ENCODE measurements at places on chromosomes 7 and 10.

DNA sequence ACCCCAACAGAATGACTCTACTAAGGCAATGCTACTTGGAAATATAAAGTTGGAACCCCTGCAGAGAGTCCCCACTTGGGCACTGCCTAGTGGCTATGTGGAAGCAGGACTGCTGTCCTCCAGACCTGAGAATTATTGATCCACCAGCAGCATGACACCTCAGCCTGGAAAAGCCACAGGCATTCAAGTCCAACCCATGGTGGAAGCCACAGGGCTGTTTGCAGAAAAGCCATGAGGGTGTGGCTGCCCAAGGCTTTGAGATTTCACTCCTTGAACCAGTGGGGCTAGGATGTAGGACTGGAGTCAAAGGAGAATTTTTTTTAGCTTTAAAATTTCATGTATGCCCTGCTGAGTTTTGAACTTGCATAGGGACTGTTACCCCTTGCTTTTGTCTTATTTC, 13.6 kb upstream of the GHRHR start:
- DNase-seq = no peak

GRCh38 chr7:110307776-110308175, 783.2 kb upstream of the LRRN3 start:
- DNase-seq = no peak

DNA sequence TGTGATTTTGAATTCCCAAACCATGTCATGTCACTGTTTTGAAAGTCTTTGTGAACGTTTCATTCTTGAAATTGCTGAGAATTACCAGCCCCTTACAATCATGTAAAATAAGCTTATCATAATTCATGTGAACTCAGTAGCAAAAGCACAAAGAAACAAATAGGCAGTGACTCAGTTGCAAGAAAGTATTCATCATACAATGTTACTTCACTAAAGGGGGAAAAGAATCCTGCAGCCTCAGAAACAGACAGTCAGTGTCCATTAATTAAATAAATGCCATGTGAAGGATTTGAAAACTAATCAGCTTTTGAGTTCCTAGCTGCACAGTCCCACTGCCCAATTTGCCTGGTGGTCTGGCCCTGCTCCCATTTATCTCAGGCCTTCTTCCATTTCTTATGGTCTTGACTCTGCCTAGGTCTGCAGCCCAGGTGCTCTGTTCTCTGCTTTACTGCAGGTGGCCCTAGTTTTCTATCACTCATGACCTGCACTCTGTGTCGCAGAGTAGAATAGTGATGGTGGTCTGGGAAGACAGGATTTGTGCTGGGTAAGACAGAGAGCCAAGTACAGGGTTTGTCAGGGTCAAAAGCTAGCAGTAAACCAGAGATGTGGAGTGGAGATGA, 99.7 kb downstream of the PLCE1 start:
- DNase-seq = no peak

GRCh38 chr7:54543051-54543488, 895 bp downstream of the VSTM2A start:
- DNase-seq = no peak

DNA sequence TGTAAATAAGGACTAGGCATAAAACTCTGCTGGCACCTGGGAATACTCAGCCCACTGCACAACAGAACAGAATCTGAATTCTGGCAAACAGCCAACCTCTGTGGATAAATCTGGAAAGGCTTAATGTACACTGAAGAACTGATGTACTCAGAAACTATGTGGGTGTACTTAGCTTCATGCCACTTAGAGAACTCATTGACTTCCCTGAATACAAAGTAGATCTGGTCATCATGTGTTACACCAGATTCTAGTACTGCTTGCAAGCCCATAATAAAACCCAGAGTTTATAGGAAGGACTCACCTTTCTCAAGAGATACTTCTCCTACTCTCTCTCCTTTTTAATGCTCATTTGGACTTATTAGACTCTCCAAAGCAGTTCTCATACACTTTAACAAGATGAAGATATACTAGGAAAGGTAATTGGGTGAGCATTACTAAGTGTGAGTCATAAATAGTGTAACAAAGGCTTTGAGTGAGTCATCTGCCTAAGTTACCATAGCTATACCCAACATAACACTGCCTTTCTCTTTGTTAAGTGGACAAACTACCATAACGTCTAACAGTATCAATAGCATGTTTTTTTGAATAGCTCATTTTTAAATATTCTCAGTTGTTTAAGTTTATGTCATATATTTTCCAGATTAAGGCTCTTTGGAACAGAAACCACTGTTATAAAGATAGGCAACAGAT, 309.1 kb downstream of the MDFIC start:
- no peak for DNase-seq

DNA sequence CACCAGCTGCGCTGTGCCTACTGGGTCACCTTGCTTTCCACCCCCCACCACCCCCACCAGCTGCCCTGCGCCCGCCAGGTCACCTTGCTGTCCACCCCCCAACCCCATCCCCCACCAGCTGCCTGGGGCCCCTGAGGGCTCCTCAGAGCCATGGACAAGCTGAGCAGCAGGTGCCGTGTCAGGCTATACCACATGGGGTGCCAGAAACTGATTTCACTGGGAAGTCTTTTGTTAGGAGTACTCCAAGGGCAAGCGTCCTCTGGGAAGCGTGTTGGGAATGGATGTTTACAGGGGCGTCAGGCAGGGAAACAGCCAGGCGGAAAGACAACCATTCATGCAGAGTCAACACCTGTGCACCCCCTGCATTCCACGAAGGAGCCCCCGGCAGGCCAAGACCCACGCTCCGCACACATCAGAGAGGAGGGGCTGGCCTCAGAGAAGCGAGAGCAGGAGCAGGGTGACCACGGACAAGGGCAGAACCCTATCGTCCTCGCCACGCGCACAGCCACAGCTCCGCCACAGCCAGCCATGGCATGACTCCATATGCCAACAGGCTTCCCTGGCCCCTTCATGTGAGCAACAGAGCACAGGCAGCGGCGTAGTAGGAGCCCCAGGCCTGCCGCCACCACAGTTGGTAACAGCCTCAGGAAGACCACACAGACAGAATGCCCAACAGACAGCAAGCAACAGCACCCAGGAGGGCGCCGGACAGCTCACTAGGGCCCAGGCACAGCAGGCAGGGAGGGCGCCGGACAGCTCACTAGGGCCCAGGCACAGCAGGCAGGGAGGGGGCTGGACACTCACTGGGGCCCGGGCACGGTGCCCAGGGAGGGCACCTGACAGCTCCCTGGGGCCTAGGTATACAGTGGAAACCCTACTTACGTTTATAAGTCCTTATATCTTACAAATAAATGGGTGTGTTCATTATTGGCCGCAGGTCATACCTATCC, 180.8 kb downstream of the MAD1L1 start:
- no peak for DNase-seq

GRCh38 chr7:15317215-15317614, 244.6 kb downstream of the AGMO start:
- DNase-seq = no peak

DNA sequence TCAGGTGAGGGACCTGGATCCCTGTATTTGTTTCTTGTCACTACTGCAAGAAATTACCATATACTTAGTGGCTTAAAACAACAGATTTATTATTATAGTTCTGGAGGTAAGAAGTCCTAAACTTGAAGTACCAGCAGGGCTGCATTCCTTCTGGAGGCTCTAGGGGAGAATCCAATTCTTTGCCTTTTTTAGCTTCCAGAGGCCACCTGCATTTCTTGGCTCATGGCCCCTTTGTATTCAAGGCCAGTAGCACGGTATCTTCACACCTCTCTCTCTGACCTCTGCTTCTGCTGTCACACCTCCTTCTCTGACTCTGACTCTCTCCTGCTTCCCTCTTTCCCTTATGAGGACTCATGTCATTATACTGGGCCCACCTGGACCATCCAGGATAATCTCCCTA, 2.2 kb upstream of the LHPP start:
- no peak for DNase-seq

DNA sequence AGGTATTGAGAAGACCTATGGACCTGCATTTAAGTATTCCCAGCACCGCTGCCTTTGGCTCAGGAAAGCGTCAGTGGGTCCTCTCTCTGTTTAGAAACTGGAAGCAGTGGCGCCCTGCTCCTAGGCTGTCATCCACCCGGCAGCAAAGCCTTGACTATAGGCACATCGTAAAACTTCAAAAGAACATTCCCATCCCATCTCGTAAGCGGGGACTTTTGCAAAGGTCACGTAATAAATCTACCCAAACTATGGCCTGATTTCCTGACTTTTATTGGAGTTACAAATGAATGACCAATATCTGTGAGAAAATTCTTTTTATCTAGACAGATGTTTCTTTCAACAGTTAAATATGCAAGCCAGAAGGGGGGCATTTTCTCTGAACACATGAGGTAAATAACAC, 115.8 kb upstream of the TCERG1L start:
- no peak for DNase-seq

- DNase-seq = no peak
Observed at GRCh38 chr10:20457649-20458048, 439.5 kb downstream of the NEBL start.
